ENCODE measurements at places on chromosomes 12 and 14. TPM values are rescaled to one million over a fixed set of nuclear protein-coding genes. Genes with fewer than 3 reads are reported as not detected.

Gene LIN52
- 11.2 TPM for polyA plus RNA-seq

Gene TCL1B
- not detected for polyA plus RNA-seq

Gene GOLT1B
- 34.7 TPM for polyA plus RNA-seq

Gene GLI1
- 8.2 TPM for polyA plus RNA-seq

Gene AKAP5
- polyA plus RNA-seq, result 0.45 TPM

Measured in hindlimb muscle (tissue), 1 donor.